RPMI7951 (cell line): ENCODE measurements at places on chromosomes 3 and 15. TPM values are rescaled to one million over a fixed set of nuclear protein-coding genes. Genes with fewer than 3 reads are reported as not detected.

DNA sequence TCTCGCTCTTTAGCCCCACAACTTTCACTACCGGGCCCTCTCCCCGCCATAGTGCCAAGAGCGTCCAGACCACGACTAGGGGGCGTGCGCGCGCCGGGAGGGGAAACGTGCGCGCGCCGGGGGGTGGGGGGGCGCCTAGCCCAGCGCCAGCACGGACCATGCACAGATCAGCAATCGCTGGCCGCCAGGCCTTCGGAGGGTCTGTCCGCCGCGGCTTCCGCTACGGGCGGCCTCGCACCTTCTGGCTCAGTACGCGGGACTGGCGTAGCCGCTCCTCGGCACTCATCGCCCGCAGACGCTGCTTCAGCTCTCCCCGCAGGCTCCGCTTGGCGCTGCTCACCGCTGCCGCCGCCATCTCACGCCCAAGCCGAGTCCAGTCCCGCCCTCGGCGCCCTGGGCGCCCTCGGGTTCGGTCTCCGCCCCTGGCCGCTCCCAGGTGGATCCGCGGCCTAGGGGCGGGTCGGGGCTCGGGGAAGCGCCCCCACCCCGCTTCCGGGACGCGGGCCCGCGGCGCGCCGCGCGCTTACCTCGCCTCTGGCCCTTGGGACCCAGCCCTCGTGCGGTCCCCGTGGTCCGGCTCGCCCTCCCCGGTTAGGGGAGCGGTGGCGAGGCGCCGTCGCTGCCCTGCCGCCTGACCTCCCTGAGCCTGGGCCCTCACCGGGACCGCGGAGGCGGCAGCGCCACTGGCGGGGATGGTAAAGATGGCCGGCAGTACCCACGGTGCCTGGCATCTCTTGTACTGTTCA, at the start of gene MTHFS:
MTHFS (minus strand) TSS at position 381 of the 746 bp plus-strand sequence; CDS start at position 355, 26 bp downstream.
- DNase-seq = peak; percentile 80

GRCh38 chr15:93034512-93034911, 54.5 kb downstream of the RGMA start:
- no peak for DNase-seq

PDCD10 gene
- 122 and 146 TPM in 2 replicates for total RNA-seq

SAMD7 gene
- total RNA-seq = not detected in 2 replicates

USP13 gene
- 13.8 and 16.2 TPM in 2 replicates for total RNA-seq

CHRD gene
- total RNA-seq = not detected in 2 replicates
